SW 1271 (cell line): ENCODE measurements at places on chromosomes 3 and 15.

GRCh38 chr3:122969585-122970469, 57.7 kb downstream of the SEMA5B start:
- DNase-seq, result no peak

GRCh38 chr3:16411441-16411840, 102.1 kb downstream of the RFTN1 start:
- no peak for DNase-seq

- DNase-seq, result no peak
Measured at GRCh38 chr3:13280811-13281506, 139.2 kb downstream of the NUP210 start.

DNA sequence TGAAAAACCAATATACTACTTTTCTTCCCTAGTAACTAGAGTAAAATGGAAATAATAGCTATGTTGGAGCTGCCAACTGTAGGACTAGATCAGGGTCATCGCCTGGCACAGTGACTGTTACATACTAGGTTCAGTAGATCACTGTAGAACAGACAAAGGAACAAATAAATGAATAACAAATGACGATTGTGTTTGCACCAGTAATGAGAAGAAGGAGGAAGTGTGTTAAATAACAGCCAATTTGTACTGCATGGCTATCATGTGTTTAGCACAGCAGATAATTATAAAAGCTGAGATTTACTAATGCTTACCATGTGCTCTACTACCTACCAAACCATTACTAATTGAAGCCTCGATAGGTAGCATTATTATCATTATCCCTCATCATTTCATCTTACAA, 85.3 kb upstream of the FXR1 start:
- DNase-seq, result no peak

- DNase-seq, result no peak
Measured at GRCh38 chr3:114953800-114954199, 193.3 kb downstream of the ZBTB20 start.

GRCh38 chr3:69085168-69085832, 563 bp downstream of the ARL6IP5 start:
- DNase-seq, result no peak

GRCh38 chr15:94844198-94844537, 612.8 kb downstream of the MCTP2 start:
- DNase-seq, result no peak

GRCh38 chr3:159786489-159787177, 202.0 kb upstream of the IL12A start:
- DNase-seq, result no peak

GRCh38 chr15:70356919-70357318, 259.2 kb upstream of the TLE3 start:
- no peak for DNase-seq

DNA sequence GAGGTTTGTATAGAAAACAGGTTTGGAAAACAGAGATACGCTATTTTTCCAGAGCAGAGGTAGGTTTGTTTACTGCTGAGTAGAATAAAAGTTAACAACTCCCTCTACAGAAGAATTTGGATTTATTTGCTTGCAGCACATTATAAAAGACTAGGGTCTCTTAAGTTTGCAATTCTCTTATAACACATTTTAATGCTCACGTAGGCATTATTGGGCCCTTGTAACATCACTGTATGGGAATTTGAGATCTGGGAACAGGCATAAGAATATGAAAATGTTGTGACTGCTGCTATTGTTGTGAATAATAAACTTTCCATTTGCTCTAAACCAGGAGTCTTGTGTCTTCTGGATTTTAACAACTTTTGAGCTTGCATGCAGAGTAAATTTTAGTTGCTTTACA, 128.3 kb upstream of the CADM2 start:
- no peak for DNase-seq

- no peak for DNase-seq
Measured at GRCh38 chr3:71662056-71662455, 63.1 kb downstream of the EIF4E3 start.

DNA sequence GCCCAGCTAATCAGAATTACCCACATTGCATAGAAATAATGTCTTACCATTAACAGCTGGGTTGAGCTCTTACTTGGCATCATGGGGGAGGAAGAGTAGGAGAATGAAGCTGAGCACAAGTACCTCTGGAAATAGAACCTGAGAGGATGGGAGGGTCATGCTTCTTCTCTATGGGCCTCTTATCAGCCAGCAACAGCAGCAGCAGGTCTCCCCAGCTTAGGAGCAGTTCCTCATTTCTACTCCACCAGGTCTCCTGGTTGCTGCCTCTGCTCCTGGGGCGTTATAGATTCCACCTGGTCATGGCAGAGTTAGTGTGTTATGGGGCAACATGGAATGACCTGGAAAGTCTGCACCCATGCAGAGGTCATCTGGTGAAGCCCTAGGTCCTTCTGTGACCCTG, 3.4 kb downstream of the FSD2 start:
- no peak for DNase-seq

GRCh38 chr3:9691636-9692035, 12.0 kb upstream of the CPNE9 start:
- DNase-seq, result no peak

DNA sequence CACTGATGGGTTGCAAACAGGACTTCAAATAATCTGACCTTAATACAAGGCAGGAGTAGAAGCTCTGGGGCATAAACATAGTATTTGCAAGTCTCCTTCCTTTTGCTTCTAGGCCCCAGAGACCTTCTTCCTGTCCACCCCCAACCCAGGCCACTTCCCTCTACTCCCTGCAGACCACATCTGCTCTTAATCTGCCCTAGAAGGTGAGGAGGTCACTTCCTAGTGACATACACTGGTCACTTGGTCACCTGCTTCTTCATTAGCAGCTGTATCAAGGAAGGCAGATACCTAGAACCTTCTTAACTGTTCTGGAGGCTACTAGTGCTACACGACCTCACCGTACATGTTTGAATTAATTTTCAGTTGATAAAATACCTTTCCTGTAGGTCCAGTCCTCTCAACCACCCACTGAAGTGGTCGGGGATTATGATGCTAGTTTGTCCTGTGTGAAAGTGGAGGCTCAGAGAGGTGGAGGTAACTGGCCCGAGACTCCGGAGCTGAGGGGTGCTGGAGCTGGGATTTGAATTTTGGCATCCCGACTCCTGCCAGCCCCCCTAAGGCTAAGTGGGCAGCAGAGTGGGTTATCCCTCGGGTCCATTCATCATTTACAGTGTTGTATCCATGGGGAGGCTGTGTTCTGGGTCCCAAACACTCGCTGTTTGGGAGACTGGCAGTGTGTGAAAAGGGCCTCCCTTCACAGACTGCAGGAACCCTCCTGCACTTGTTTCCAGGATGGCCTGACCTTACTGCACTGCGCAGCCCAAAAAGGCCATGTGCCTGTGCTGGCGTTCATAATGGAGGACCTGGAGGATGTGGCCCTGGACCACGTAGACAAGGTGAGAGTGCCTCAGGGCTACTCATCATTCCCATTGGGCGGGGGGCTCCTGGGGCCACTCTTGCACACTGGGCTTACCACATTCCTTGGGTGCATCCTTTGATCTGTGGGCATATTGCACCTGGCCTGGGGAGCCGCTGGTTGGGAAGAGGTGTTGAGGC, 13.9 kb downstream of the ANKDD1A start:
- DNase-seq, result no peak

GRCh38 chr3:111589303-111590142, 5.6 kb downstream of the ZBED2 start:
- DNase-seq, result no peak

DNA sequence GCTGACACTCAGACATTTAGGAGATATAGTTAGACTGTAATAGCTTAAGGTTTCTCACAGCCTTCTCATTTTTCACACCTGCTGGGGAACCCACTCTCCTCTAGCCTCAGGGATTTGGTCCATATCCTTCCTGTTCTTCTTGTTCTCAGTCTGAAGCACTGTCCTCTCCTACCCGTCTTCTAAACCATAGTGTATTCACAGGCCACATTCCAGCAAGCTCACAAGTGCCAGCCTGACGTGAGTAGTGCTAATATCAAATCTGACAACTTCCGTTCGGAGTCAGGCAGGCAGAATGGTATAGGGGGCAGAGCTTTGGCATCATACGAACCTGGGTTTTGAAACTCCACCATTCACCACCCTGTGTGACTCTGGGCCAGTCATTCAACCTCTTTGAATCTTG, 6.9 kb upstream of the CA12 start:
- no peak for DNase-seq

- no peak for DNase-seq
Measured at GRCh38 chr15:71103102-71103676, 12.1 kb upstream of the THSD4 start.
